ENCODE measurements at places on chromosomes 1 and 21.

GRCh38 chr1:161738627-161739287 is 10.8 kb upstream of the DUSP12 start:
- no peak for DNase-seq

DNA sequence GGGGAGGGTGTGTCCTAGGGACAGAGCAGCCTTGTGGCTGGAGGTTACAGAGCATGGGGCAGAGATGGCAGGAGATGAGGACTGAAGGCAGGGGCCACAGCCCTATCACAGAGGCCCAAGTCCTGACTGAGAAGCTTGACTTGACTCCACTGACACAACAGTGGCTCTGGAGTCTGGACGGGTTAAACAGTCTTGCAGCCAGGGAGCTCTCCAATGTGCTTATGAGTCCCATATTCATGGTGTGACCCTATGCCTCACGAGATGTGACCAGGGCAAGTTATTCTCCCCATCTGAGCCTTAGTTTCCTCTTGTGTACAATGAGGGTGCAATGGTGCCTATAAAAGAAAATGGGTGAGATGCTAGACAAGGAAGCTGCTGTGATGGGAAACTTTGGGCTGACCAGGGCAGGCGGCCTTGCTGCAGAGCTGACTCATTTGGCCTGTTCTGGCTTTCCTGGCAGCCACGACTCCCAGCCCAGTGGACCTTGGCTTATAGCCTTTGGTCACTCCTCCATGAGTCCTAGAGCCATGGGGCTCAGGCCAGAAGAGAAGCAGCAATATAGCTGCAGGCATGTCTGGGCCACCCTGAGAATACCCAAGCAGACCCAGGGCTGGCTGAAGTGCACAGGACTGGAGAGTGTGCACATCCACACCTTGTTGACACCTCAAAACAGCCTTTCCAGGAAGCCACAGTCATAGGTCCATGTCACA is 2.8 kb upstream of the TTC22 start:
- DNase-seq: no peak

- DNase-seq: no peak
Measured at GRCh38 chr1:39642796-39643195, 3.4 kb upstream of the HEYL start.

DNA sequence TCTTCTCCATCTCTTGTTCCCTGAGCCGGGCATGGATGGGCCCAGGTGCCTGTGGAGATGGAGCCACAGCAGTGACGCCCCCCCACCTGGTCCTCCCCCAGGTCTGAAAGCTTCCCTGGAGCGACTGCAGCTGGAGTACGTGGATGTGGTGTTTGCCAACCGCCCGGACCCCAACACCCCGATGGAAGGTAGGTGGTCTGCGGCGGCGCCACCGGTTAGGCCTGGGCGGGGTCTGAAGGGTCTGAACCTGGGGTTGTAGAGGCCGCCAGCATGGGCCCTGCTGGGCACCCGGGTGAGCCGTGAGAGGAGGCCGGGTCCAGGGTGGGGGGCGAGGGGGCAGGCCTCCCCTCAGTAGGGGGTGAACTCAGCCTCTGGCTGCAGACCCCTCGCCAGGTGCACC is 44.6 kb downstream of the KCNAB2 start:
- DNase-seq: no peak

GRCh38 chr21:42518215-42518614 is 4.6 kb downstream of the SLC37A1 start:
- DNase-seq: no peak

- DNase-seq: no peak
Measured at GRCh38 chr1:231527586-231528171, 790 bp upstream of the TSNAX start.

All from muscle of back (tissue), 13 donors.